Suppressor macrophage (primary cell): ENCODE measurements at places on chromosomes 12 and 14.

DNA sequence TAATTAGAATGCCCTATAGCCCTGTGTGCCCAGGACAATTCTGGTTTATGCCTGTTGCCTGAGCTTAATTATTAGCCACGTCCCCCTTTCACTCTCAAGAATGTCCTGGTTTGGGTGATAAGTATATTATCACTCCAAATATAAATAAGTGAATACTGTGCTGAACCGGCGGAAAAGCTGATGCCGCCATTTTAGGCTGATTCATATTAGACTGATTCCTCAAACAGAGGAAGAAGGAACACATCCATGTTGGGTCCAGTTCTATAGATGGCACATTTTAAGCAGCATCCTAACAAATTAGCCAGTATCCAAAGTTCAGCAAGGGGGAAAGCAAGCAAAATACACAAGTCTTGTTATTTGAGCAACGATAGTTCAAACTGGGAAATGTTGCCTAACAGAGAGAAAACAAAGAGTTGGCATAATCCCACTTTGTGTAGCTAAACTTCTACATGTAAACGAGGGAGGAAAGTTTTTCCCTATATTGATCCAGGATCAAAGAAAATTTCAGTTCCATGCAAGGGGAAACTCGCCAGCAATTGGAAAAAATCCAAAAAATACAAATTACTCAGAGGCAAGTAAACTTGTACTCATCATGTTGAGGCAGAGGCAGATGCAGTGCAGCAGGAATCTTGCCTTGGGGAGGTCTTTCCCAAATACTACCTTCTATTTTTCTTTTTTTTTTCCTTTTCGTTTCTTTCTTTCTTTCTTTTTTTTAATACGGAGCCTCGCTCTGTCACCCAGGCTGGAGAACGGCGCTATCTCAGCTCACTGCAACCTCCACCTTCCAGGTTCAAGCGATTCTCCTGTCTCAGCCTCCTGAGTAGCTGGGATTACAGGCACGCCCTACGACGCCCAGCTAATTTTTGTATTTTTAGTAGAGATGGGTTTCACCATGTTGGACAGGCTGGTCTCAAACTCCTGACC is 96.2 kb downstream of the ITPR2 start:
- DNase-seq: no peak

GRCh38 chr12:15206831-15207389 is 14.3 kb downstream of the RERG start:
- DNase-seq: no peak

GRCh38 chr14:94821705-94822104 is 51.8 kb upstream of the GSC start:
- no peak for DNase-seq

GRCh38 chr12:26841085-26841484 is 8.1 kb upstream of the ITPR2 start:
- no peak for DNase-seq

DNA sequence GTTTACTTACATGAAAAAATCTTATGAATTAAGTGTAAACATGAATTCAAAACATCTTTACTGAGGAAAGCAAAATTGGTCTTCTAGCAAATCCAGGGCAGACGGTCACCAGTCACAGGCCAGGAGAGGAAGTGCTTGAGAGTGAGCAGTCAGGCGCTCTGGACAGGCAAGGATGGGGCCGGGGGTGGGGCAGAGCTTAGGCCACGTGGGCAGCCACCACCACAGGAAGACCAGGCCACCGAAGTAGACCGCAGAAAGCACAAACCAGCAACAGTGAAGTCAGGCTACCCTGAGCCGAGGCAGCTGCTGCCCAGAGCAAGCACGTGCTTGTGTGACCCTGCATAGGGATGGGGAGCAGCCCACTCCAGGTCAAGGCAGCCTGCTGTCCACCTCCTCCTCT is 33.5 kb downstream of the SLC6A12 start:
- DNase-seq: peak; percentile 95

DNA sequence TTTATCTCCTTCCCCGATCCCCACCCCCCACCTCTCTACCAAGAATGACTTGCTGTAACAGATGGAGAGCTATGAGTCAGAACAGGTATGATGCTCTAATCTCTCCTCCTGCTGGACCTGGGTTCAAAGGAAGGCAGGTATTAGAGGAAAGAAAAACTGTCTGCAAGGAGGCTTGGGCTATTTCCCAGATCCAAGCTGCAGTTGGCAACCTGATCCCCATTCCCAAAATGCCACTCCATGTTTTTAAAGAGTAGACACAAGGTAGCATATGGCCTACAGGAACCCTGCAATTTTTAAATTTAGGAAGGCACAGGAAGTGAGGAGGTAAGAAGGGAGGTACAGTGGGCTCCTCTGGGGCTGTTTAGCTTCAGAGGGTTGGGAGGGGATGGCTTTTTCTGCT is 33.0 kb downstream of the SRRM4 start:
- DNase-seq: no peak

DNA sequence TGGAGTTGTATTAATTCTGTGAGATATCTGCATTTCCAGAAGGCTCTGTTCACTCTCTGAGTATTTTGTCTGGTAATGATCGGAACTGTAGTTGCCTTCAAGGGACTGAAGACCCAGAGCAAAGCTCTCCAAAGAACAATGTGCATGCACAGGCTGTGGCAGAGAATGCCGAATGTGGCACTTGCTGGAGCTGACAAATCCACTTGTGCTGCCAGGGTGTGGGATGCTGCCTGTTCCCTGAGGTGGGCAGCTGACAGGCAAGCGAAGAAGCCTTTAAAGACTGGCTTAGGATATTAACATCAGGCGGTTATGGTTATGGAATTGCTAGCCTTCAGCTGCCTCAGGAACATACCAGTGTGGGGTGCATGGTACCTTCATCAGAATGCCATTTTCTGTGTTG is 419.9 kb upstream of the ATP2B1 start:
- no peak for DNase-seq

- DNase-seq: no peak
These were observed 8.8 kb downstream of the GPR33 start for GRCh38 chr14:31479027-31479426.

GRCh38 chr14:59852350-59852749 is 18.2 kb downstream of the RTN1 start:
- no peak for DNase-seq

DNA sequence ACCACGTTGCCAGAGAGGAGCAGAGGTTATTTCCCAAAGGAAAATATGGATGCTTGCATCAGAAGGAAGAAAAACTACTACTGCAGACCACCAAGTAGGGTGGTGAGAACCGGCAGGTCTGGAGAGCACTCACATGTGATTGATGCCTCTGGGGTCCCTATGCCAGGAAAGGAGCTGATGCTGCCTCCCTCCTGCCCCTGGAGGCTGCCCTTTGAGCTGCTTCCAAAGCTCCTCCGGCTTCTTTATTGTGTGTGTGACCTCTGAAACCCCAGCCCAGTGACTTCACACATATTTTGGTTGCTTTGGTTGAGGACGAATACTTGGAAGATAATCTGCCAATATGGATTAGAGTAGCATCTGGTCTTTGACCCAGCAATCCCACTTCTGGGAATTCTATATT is 133.4 kb downstream of the AACS start:
- no peak for DNase-seq

GRCh38 chr12:52224151-52224550 is 8.9 kb upstream of the KRT7 start:
- no peak for DNase-seq

GRCh38 chr14:67371247-67372148 is 11.4 kb downstream of the EIF2S1 start:
- peak; percentile 31 for DNase-seq

- DNase-seq: no peak
These were observed 430 bp downstream of the SLC41A2 start for GRCh38 chr12:104957719-104958000.

DNA sequence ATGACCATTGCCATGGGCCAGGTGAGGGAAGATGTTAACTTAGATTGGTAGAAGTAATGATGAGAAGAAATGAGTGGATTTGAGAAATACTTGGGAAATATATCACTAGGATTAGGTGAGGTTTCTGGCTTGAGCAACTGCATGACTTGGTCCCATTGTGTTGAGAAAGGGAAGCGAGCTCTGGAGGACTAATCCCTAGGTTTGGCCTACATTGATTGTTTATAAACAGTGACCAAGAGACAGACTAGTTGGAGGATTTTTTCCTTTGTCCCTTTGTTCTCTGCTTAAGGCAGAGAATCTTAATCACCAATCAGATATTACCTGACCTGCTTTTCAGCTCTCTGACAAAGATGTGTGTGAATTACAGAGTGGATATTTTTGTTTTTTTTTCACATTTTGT is 100.5 kb downstream of the AEBP2 start:
- DNase-seq: no peak

GRCh38 chr12:111035578-111036301 is 115.4 kb upstream of the MYL2 start:
- no peak for DNase-seq

GRCh38 chr14:90661866-90662265 is 154.4 kb downstream of the TTC7B start:
- DNase-seq: no peak

DNA sequence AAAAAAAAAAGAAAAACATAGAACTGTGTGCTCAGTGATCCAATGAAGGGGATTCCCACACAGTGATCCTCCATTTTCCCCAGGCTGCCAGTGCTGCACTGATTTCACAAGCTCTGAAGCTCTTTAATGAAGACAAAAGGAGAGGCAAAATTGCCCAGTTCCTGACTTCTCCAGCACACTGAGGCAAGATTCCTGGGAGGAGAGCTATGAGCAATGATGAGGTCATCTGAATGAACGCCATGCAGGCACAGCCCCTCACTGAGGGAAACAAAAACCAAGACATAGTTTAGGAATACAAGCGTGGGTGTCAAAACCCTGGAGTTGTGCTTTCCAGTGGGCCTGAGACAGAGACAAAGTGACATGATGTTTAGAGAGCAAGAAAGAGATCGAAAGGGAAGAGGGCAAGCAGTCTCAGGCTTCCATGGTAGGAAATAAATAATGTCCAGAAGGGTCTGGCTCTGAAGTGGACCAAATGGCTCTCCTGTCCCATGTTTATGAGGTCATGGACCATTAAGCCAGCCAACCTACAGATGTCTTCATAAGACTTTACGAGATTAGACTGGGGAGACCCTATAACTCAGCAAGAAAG is 40.9 kb upstream of the SMUG1 start:
- DNase-seq: peak; percentile 31
